Ovary (tissue), 10 donors: ENCODE measurements at places on chromosomes 4 and X.

DNA sequence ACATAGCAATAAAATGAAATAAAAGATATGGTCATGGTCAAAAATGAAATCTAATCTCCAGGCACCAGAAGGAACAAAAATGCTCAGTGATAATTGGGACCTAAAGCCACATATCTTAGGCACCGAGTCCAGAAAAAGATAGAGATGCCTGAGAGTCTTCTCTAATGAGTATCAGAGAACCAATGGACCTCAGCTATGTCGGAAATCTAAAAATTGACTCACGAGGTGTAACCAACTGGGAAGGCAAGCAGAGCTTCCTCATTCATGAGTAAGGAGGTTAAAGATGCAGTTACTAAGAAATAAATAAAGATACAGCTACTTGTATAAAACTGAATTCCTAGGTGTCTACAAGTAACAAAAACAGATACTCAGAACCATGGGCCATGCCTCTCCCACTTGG is 72.1 kb downstream of the KLHL34 start:
- H3K27ac ChIP-seq: no peak overlapping the region
- no peak overlapping the region for H3K4me3 ChIP-seq
- no peaks in the 10 kb centered on the region for H3K36me3 ChIP-seq
- DNase-seq: no peak

DNA sequence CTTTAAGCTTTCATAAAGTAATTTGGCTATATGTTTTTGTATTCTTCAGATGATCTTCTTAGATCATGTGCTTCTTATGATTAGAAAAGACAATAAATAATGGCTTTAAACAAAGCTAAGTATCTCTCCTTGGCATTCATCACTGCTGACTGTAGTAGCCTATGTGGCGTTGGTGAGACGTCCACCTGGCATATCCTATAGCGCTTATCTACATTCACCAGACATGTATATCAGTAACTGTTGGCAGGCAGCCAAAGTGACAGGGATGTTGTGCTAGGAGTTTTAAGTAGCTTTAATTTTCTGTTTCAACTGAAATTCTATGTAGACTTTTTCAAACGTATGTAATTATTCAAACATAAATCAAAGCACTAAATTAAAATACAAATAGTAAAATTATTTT is 276.4 kb downstream of the IL15 start:
- H3K4me1 ChIP-seq: no peaks in the 10 kb centered on the region
- no peaks in the 10 kb centered on the region for H3K27me3 ChIP-seq
- H3K4me3 ChIP-seq: no peak overlapping the region
- H3K27ac ChIP-seq: no peak overlapping the region
- DNase-seq: no peak

DNA sequence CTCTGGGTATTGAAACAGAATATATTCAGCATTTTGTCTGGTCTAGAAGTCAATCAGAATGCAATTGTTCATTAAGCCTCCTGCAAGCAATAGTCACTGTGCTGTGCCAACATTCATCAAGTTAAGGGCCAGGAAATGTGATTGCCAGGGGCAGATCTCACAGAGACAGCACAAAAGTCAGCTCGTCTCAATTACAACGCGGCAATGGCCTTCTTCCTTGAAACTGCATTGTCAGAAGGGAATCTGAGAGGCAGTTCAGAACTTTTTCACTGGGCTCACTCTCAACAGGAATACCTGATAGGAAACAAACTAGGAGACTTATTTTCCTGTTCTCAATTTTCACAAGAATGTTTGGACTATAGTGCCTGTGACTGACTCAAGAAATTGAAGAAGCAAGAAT is 131.1 kb upstream of the NR3C2 start:
- DNase-seq: no peak
- H3K4me3 ChIP-seq: no peak overlapping the region
- H3K36me3 ChIP-seq: no peaks in the 10 kb centered on the region
- no peaks in the 10 kb centered on the region for H3K27me3 ChIP-seq
- no peak overlapping the region for H3K27ac ChIP-seq

GRCh38 chr4:137934911-137935310 is 307.2 kb downstream of the SLC7A11 start:
- DNase-seq: no peak
- no peaks in the 10 kb centered on the region for H3K27me3 ChIP-seq
- H3K27ac ChIP-seq: no peak overlapping the region

DNA sequence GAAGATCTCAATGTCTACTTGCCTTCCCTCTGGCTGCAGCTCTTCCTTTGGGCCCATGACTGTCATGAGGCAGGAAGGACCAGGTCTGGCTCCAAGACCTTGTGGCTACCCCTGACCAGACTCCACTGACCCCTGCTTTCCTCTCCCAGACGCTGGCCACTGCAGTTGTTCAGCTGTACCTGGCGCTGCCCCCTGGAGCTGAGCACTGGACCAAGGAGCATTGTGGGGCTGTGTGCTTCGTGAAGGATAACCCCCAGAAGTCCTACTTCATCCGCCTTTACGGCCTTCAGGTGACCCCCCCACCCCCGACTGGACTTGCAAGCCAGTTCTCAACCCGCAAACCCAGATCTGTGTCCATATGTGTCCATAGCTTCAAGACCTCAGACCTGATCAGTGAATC is 535 bp downstream of the WAS start:
- no peak overlapping the region for H3K27ac ChIP-seq
- H3K4me1 ChIP-seq: no peaks in the 10 kb centered on the region
- H3K27me3 ChIP-seq: no peaks in the 10 kb centered on the region
- no peaks in the 10 kb centered on the region for H3K36me3 ChIP-seq
- no peak for DNase-seq
